ENCODE measurements at places on chromosomes 5 and 9.

GRCh38 chr5:154359221-154359573, 86.6 kb upstream of the SAP30L start:
- DNase-seq = no peak

DNA sequence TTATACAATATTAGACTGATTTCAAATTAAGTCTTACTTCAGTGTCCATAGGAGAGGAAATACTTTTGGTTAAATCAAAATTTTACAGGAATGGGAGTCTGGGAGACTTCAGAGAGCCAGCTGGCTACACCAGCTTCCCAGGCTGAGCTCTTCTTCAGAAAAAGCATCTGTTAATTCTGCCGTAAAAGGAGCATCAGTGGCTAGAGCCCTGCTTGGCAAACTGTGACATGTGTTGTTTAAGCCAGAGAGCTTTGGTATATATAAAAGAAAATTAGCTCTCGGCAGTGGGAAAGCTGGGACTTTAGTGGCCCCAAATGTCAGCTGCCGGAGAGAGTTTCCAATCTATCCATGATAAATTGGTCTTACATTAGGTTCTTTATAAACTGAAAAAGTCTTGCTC, 378.8 kb upstream of the TUSC1 start:
- no peak for DNase-seq

- DNase-seq = no peak
Measured at GRCh38 chr5:139186261-139186660, 11.9 kb downstream of the SIL1 start.

GRCh38 chr5:133196441-133197085, 144.8 kb downstream of the HSPA4 start:
- DNase-seq = no peak

GRCh38 chr5:74363603-74364205, 276.8 kb downstream of the ENC1 start:
- DNase-seq = no peak

Data from tibial nerve (tissue), 4 donors.